ENCODE measurements at places on chromosomes 1 and 21.

DNA sequence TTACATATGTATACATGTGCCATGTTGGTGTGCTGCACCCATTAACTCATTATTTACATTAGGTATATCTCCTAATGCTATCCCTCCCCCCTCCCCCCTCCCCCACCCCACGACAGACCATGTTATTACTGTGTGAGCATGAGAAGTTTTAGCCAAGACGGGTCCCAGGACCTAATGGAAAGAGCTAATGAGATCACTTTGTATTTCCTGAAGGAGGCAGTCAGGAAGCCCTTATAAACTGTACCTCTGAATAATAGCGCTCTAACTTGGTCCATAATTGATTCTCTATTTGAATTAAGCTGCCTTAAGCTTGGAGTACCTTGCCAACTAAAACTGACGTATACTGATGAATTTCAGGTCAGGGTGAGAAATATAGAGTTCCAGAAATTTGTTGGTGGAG lies 4.1 kb upstream of the NEGR1 start:
- no peak for DNase-seq

- DNase-seq: no peak
Observed at GRCh38 chr1:116182019-116182714, 71.0 kb downstream of the MAB21L3 start.

- no peak for DNase-seq
Observed at GRCh38 chr1:40423264-40423642, 27.0 kb upstream of the ZFP69B start.

DNA sequence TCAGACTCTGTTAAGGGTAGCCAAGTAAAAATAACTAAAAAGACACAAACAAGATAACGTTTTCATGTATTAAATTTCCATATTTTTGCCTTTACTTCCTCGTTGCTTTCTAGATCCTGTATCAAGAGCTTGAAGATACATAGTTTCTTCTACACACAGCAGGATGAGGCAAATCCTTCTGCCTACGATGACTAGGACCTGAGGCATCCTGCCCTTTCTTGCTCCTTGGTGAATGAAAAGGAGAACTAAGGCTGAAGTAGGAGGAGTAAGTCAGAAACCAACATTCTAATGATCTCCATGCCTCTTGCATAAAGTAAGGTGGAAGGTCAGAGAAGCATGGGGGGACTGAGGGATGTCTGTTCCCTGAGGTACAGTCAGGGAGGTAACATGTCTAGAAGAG lies 102.6 kb downstream of the GPATCH2 start:
- no peak for DNase-seq

- DNase-seq: no peak
Observed at GRCh38 chr1:44523593-44524591, 118.8 kb downstream of the RNF220 start.

DNA sequence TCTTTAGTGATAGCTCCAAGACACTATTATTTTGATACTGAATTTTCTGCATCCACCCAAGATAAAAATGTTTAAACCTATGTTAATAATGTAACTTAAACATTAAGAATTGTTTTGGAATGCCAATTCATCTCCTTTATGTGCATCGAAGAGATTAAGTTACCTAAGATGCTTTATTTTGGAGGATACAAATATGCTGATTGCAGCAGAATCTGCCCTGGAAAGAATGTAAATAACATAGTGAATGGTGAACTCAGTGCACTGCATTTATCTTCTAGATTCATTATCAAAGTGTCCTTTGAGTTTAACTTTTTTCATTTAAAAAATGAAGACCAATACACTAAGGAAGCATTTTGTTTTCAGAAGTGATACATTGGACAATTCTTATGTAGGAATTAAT lies 757.2 kb downstream of the MRPL39 start:
- DNase-seq: no peak

DNA sequence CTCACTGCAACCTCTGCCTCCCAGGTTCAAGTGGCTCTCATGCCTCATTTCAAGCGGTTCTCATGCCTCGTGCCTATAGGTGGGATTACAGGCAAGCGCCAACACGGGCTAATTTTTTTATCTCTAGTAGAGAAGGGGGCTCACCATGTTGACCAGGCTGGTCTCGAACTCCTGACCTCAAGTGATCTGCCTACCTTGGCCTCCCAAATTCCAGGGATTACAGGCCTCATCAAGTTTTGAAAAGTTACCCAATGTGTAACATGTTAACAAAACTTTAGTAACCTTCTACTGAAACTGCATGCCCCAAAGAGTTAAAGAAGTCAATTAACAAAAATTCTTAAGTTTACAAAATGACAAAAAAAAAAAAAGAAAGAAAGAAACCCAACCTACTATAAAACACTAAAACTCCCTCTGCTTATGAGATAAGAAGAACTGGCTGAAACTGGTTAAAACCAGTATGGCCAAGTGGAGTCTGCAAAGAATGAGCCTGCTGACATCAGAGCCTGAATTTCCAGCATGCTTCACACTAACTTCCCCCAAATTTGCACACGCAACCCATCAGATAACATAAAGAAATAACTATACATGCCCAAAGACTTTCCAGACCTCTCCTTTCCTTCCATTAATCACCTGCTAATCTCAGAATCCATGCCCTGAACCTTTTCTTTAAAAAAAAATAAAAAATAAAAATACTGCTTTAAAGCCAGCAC lies 25.5 kb upstream of the PSMG1 start:
- no peak for DNase-seq

- no peak for DNase-seq
Observed at GRCh38 chr21:40631211-40631610, 215.7 kb downstream of the DSCAM start.

- DNase-seq: no peak
Observed at GRCh38 chr1:157932069-157932468, 61.4 kb upstream of the KIRREL1 start.

DNA sequence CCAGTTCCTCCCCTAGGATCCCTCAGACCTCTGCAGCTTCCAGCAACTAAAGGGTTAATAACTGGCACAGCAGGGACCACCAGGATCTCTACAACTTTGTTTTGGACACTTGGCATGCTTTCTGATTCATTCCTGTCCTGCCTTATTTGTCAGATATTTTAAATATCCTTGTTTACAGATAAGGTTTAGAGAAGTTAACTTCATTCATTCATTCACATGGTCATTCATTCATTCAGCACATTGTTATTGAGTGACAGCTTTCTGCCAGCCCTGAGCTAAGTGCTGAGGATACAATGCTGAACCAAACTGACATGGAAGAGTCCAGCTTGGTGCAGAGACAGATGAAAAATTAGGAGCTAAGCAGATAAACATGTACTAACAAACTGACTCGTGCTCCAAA lies 8.8 kb upstream of the PHC2 start:
- no peak for DNase-seq

All from right hindlimb (tissue), 1 donor.